ENCODE measurements at places on chromosomes 4 and X.

DNA sequence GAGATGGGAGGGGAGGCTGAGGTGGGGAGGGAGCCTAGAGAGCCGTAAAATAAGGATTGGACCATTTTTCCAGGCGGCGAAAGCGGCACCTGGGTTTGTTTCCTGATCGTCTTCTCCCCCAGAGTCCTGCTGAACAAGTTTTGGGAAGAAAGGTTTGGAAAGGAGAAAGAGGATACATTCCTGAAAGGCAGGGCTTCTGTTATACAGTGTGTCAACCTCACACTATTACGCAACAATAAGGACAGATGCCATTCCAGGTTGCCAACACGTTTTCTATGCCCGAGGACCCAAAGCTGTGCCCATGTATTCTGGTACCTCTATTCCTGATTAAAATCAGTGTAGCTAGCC, 658 bp downstream of the SCOC start:
- DNase-seq, result no peak

GRCh38 chrX:2934715-2935710, 5.9 kb upstream of the ARSD start:
- no peak for DNase-seq

DNA sequence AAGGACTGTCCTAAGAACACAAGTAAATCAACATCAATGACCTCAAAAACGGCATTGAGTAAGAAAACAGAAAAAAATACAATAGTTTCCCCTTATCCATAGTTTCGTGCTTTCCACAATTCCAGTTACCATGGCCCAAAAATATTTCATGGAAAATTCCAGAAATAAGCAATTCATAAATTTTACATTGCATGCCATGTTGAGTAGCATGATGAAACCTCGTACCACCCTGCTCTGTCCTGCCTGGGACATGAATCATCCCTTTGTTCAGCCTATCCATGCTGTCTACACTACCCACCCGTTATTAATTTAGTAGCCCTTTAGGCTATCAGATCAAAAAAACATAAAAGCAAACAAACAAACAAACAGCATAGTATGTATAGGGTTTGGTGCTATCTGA, 51.1 kb downstream of the KLF3 start:
- DNase-seq, result no peak

GRCh38 chrX:65723706-65724105, 56.3 kb downstream of the MSN start:
- peak; percentile 7 for DNase-seq

Data from stimulated activated CD4-positive, alpha-beta T cell treated with anti-CD3 and anti-CD28 coated beads, TNF-alpha, amount 100 ng/mL, for 4 hours (primary cell).